ENCODE measurements at places on chromosomes 2 and 18.

DNA sequence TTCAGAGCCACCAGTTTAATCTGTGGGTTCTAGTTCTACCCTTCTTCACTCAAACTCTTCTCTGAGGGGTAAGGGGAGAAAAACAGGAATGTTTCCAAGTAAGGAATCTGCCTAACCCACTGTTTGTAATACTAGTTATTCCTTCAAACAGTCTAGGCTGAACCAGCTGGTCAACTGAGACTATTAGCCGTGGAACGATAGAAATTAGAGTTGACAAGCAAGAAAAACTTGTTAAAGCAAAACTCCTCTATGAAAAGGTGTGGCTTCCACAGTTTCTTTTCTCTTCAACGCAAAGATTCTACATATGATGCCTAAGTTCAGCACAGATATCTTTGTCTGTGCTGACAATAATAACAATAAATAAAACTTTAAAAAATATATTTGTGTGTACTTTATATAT lies 11.5 kb downstream of the PAIP2B start:
- no peak for DNase-seq

DNA sequence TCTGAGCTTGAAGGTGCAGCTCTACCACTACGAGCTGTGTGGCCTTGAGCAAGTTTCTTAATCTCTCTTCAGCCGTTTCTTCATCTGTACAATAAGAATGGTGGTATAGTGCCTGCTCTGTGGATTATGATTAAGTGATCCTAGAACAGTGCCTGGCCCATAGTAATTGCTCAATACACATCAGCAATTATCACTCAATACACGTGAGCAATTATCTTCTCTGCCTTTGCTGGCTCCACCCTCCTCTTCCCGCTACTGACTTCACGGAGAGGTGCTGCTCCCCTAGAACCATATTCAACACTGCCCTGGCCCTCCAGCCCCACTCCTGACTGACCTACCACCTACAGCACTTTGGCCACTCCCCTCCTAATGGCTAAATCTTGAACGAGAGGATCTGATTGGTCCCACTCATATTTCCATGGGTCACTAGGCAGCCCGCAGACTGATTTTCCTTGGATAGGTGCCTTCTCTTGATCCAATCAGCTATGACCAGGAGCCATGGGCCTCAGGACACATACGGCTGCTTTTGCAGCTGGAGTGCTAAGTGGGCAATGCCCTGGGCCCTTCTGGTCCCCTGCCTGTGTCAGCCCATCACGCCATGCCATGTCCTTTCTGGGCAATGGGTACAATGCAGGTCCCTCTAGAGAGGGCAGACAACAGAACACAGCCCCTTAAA lies 77.5 kb downstream of the STPG4 start:
- no peak for DNase-seq

- DNase-seq, result no peak
These were observed 571.2 kb downstream of the ZEB2 start for GRCh38 chr2:143948710-143949109.

DNA sequence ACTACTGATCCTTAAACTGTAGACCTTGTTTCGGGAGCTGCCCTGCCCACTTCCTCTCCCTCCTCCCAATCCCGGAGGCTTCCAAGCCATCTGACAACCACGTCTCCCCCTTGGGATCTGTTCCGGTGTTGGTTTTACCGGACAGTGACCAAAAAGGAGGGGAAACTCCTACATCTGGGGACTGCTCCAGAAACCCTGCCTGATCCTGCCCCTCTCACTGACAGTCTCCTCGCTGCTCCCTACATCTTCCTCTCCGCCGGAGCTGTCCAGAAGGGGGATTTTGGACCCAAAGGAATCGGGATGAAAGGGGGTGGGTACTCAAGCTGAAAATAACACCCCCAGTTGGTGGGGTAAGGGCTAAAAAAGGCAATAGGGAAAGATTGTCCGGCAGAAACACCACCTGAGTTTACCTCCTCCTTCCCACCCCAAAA lies 1.5 kb downstream of the INO80D start:
- peak; percentile 80 for DNase-seq

DNA sequence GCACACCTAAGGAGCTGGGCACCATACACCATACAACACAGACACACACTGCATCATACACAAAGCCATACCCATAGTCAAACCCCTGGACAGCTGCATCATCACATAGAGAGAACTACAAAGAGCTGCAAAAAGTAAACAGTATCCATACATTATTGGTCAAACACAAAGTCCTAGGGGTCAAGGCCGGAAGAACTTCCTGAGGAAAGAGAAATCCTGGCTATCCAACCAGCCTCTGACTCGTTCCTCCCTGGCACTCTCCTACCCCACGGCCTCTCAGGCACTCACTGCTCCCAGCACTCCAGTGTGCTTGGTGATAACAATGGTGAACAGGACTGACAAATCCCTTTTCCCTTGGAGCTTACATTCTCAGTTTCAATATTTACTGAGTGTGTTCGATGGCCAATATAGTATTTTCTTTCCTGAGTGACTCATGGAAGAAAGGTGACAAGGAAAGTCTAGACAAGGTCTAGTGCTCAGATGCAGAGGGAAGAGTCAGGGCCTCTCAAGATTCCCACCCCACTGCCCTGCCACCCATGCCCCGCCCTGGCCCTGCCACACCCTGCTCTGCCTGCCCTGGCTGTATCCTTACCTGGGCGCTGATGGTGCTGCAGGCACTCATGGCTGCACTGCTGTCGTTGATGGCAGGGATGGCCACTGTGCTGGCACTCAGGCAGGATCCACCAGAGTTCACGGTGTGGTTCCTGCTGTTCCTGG lies 3.4 kb downstream of the CFAP65 start:
- DNase-seq, result no peak

GRCh38 chr2:164967781-164968228 lies 12.5 kb upstream of the SLC38A11 start:
- DNase-seq, result no peak

All from G401 (cell line).